ENCODE measurements at places on chromosomes 16 and 17. TPM values are rescaled to one million over a fixed set of nuclear protein-coding genes. Genes with fewer than 3 reads are reported as not detected.
A peak's percentile ranks its signal among the peaks of the same experiment; 100 is the strongest.

Gene CCL3
- total RNA-seq, result 5.7 TPM

Gene C17orf50
- not detected for total RNA-seq

Gene TBC1D3I
- 1.9 TPM for total RNA-seq

Gene SECTM1
- total RNA-seq, result not detected

Gene PERCC1
- 0.34 TPM for total RNA-seq

Gene MEOX1
- total RNA-seq, result not detected

DNA sequence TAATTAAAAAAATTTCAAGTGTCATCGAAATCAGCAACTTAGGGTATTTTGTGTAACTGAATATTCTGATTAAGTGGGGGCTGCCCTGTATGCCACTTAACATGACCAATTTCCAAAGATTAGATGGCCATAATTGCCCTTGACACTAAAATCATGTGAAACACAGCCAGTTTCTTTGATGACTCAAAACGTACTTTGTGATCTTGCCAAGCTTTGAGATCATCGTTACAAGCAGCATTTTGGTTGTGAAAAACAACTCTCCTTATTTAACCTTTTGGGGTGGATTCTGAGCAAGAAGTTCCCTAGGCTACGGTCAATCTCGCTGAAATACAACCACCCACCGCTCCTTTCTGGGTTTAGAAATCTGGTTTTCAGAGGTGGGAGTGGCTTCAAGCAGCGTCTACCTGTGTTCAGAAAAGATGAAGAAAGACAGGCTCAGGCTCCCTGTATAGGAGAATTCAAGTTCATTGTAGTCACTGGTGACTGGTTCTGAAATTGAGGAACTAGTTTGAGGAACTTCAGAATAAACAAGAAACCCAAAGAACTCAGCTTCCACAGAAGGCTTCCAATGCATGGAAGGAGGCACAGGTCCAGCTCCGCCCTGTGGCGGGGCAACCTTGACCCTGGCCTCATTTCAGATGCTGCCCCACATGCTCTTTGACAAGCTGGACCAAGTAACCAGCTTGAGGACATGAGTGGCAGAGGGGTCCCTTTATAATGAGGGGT, 9.4 kb downstream of the MAP3K14 start:
- DNase-seq, result peak; percentile 81

- DNase-seq, result no peak
Observed at GRCh38 chr17:68646626-68647526, 45.7 kb upstream of the FAM20A start.

DNA sequence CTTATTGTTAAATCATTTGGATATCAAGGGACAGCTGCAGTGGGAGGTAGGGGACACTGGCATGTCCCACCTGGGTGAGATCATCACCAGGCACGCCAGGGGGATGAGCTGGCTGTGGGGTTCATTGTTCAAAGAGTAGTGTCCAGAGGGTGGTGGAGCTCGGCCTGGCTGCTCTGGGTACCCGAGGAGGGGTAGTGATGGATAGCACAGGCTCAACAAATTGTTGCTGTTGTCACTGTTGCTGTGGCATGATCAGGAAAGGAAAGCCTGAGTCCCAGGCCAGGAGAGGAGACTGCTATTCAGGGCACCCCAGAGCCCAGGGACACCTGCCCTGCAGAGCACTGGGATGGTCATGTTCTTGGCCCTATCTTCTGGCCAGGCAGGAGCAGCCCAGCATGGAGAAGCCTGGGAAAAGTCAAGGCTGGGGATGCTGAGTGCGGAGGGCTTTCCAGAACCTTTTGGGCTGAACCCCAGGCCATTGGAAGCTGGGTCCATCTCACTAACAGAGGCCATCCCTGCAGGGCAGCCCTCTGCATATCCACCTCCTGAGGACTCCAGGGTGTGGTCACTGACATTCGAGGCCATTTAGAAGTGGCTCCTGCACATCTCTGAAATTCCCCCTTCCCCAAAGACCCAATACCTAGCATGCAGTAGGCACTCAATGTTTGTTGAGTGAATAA, 12.1 kb downstream of the BEAN1 start:
- DNase-seq, result no peak

DNA sequence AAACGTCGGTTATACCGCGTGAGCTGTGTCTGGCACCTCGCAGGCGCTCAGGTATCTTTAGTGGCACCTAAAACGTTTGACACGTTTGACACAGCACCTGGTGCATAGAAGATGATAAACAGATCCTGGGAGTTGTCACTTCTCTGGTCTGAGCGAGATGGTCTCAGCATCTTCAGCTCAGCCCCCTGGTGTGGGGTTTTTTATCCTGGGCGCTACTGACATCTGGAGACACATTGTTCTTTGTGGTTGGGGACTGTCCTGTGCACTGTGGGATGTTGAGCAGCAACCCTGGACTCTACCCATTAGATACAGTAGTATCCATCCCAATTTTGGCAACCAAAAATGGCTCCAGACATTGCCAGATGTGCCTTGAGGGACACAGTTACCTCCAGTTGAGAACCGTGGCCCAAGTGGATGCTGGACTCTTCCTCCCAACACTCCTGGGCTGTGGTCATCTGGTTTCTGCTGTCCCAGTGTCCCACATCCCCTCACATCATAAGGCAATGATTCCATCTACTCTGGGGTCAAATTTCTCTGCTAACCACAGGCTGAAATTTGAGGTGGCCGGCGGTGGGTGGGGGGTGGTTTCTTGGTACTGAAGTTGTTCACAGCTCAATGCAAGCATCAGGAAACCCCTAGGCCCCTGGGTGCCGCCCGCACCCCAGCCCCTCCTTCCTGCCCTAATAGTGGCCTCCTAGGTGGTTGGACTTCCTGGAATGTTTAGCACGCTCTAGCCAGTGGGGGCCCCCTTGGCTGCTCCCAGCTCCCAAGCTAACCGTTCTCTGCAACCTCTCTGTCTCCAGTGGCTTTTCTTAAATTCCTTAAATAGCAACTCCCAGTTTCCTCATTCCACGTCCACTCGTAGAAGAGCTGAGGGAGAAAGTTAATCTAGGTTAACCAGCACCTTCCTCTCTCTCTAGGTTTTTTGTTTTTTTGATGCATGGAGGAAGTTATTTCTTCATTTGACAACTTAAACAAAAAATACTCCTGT, 124.8 kb downstream of the ABCC1 start:
- no peak for DNase-seq

- no peak for DNase-seq
Observed at GRCh38 chr17:77345260-77345910, 204.6 kb downstream of the SEC14L1 start.

- DNase-seq, result peak; percentile 72
Observed at GRCh38 chr16:84687715-84688114, 12.1 kb upstream of the USP10 start.

DNA sequence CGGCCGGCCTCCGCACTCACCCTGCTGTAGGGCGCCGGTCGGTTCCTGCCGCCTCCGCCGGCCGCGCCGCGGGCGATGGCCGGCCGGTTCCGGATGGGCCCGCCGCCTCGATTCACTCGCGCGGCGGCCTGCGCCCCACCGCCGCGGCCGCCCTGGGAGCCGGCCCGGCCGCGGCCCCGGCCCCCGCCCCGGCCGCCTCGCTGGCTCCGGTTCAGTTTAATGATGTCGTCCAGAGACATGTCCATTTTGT, 158 bp downstream of the ALYREF start:
- no peak for DNase-seq

DNA sequence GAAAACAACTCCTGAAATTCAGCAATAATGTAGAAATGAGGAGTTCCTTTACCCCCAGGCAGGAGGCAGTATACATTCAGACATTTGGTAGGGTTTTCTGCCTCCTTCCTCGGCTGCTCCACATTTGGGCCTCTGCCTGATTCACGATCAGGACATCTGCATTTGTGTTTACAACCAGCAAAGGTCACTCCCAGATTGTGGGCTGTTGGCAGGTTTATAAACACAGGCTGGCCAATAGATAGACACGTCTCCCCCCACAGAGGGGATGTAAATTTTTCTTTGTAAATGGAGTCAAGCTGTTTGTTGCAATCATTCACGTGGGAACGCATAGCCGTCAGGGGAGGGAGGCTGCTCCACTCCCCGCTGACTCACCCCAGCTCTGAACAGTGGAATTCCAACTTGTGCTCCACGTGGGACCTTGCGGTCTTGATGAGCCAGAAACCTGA, 252.1 kb upstream of the N4BP1 start:
- no peak for DNase-seq

DNA sequence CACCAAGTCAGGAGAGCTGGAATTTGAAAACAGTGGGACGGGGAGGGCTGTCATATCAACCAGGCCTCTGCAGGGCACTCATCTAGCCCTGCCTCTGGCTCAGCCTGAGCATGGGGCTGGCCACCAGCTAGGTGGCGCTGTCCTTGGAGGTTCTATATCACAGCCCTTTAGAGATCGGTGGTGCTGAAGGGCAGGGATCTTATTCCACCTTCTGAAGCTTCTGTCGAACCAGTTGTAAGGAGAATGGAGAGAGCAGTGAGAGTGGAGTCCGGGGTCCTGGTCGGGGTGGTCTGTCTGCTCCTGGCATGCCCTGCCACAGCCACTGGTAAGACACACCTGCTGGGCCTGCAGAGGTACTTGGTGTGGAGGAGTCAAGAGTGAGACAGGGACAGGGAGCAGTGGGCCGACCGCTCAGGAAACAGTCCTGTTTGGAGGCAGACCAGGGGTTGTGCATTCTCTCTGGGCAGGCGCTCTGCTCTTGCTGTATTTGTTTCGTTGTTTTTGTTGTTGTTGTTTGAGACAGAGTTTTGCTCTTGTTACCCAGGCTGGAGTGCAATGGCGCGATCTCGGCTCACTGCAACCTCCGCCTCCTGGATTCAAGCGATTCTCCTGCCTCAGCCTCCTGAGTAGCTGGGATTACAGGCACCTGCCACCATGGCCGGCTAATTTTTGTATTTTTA, at the start of gene CES3:
TSS of gene CES3 (plus strand) at position 202 of the 680 bp plus-strand sequence. CDS start at position 244, 42 bp downstream.
- peak; percentile 63 for DNase-seq

DNA sequence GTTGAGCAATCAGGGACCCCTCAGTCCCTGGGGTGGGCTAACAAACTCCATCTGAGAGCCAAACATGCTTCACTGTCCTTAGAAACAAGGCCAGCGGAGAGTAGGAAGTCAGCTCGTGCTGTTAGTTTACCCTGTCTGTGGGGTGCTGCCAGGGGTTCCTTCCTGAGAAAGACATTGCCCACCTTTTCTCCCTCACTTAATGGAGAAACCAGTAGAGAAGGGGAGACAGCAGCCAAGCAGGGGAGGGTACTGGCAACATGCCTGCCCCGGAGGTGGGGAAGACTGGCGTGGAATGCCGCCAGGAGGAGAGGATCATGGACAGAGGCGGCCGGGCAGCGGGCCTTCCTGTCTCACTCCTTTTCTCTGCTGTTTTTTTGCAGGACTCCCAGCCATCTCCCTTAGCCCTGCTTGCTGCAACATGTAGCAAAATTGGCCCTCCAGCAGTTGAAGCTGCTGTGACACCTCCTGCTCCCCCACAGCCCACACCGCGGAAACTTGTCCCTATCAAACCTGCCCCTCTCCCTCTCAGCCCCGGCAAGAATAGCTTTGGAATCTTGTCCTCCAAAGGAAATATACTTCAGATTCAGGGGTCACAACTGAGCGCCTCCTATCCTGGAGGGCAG, 19.9 kb downstream of the SP2 start:
- DNase-seq, result no peak

- DNase-seq, result no peak
Observed at GRCh38 chr16:68227850-68228553, 7.9 kb downstream of the ESRP2 start.

GRCh38 chr17:50283246-50283645, 9.0 kb downstream of the TMEM92 start:
- DNase-seq, result no peak

DNA sequence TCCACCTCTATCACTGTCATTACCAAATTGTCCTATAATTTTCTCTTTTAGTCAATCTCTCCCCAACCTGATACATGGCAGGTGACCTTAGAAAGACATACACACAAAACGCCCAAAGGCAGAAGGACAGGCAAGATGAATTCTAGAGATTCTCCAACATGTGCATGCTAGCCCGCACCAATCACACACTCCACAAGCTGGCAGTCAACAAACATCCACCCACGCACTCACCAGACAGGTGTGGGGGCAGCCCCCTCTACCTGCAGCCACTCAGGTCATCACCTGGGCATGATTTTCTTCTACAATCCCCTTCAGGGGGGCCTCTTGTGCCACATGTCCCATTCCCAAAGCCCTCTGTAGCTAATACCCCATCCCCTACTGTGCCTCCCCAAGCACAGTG, 9.5 kb downstream of the MPP2 start:
- DNase-seq, result no peak

- DNase-seq, result no peak
Observed at GRCh38 chr16:82735673-82736091, 108.9 kb downstream of the CDH13 start.

DNA sequence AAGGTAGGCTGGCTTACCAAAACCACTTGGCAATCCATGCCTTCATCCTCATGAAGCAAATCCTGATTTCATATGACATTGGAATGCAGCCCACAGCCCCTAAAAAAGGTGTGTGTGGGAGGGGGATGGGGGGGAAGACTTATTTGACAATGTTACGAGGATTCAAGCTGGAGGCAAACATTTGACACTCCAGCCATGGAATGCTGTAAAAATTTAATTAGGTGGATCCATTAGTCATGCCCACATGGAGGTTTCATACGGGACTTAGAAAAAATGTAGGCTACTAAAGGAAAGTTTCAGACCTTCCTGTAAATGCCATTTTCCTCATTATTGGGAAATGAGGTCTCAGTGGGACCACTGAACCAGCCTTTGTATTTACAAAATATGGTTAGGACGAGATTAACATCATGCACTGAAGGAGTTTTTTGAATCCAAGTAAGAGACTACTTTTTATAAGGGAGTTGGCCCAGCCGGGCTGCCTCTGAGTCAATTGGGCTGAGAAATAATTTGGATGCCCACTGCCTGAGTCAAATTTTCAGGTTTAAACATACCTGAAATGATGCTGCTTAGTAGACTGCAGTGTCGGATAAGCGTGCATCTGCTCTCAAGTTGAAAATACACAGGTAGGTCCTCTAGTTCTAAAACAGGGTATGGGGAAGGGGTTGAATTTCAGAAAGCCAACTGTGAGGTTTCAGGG, 44.6 kb upstream of the MAF start:
- no peak for DNase-seq

GRCh38 chr16:89922477-89922883, 662 bp upstream of the TUBB3 start:
- no peak for DNase-seq

DNA sequence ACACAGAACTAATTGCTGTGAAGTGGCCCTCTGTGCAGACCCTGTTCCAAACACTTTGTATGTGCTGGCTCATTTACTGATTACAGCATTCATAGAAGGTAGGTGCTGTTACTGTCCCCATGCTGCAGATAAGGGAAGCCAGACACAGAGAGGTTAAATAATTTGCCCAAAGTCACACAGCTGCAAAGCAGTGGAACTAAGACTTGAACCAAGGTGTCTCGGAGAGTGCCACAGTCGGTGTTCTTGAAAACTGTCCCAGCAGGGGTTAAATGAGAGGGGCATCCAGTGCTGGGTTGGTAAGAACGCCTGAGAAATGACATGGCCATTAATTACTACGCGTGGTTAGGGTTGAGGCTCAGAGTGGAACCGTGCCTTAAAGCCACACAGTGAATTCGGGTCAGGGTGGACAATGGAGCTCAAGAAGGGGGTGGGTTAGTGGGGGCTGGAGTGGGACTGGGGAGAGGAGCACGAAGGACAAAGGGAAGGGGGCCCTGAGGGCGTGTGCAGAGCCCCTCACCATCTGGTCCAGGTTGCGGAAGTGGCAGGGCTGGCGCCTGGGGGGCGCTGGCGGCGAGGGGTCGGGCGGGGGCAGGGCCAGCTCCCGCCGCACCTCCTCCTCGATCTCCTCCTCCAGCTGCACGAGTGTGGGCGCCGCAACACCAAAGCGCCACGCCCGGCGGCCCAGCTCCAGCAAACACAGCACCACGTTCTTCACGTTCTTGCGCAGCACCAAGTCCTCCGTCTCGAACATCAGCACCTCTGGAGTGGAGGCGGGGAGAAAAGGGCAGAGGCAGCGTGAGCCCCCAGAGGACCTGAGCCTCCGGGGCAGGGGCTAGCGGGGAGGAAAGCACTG, 3.3 kb downstream of the GAS2L2 start:
- no peak for DNase-seq

Data from B cell (primary cell).